Stimulated activated CD4-positive, alpha-beta T cell treated with anti-CD3 and anti-CD28 coated beads, Interleukin-2, amount 100 ng/mL, for 24 hours (primary cell): ENCODE measurements at places on chromosomes 12 and 14.

DNA sequence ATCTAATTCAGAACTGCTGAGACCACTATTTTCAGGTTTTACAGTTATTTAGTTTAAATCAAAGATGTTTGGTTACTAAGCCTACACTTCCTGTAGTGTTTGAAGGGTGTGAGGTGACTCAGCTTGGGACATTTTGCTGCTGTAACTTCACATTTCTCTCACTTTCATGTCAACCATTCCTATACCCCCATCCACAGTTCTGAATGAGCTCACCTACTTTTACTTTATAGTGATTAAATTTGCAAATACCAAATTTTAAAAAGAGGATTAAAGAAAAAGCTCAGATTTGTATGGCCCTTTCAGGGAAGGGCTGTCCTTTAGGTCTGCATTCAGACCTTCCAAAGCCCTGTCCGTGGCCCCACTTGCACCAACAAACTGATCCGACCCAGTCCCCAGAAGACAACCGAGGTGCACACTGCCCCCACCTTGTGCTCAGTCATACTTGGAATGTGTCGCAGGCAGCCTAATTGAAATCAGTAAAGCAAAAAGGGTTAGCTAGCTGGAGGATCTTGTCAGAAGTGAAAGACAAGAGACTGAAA lies 174.4 kb downstream of the MON2 start:
- peak; percentile 42 for DNase-seq

DNA sequence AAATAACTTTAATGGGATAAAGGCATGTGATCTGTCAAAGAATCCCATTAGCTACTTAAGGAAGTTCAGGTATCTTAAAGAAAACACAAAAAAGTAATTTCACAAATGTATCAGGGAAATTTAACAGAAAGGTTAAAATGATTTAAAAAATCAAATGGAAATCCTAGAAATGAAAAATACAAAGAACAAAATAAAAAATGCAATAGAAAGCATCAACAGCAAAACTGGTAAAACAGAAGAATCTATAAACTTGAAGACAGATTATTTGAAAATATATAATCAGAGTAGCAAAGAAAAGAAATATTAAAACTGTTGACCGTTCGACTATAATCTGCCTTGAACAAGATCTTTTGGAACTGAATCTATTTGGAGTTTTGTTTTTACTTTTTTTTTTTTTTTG lies 279.4 kb upstream of the SYT1 start:
- no peak for DNase-seq

- DNase-seq: no peak
Observed at GRCh38 chr14:55066223-55066622, 14.8 kb downstream of the MAPK1IP1L start.

- DNase-seq: no peak
Observed at GRCh38 chr14:94062344-94062940, 18.6 kb downstream of the DDX24 start.
